ENCODE measurements at places on chromosomes 3 and 15. TPM values are rescaled to one million over a fixed set of nuclear protein-coding genes. Genes with fewer than 3 reads are reported as not detected.

Gene ARID3B
- total RNA-seq = 1.5 TPM

Gene GOLGA8M
- 0.35 TPM for total RNA-seq

Gene LPCAT4
- total RNA-seq = 6.7 TPM

Gene RNF13
- 40.4 TPM for total RNA-seq

Gene AEN
- 91.7 TPM for total RNA-seq

Gene SERINC4
- total RNA-seq = not detected

Gene NOX5
- under 0.01 TPM for total RNA-seq

Measured in pulmonary artery endothelial cell (primary cell).